H4 (cell line): ENCODE measurements at places on chromosomes 3 and 15.

GRCh38 chr15:81117136-81117535 lies 16.9 kb upstream of the CFAP161 start:
- peak; percentile 34 for DNase-seq

GRCh38 chr3:124273651-124274050 lies 281.7 kb upstream of the ROPN1 start:
- no peak for DNase-seq

- no peak for DNase-seq
These were observed 134.5 kb upstream of the SGO1 start for GRCh38 chr3:20320489-20320888.

- no peak for DNase-seq
These were observed 509.5 kb downstream of the TBL1XR1 start for GRCh38 chr3:176687754-176688153.

DNA sequence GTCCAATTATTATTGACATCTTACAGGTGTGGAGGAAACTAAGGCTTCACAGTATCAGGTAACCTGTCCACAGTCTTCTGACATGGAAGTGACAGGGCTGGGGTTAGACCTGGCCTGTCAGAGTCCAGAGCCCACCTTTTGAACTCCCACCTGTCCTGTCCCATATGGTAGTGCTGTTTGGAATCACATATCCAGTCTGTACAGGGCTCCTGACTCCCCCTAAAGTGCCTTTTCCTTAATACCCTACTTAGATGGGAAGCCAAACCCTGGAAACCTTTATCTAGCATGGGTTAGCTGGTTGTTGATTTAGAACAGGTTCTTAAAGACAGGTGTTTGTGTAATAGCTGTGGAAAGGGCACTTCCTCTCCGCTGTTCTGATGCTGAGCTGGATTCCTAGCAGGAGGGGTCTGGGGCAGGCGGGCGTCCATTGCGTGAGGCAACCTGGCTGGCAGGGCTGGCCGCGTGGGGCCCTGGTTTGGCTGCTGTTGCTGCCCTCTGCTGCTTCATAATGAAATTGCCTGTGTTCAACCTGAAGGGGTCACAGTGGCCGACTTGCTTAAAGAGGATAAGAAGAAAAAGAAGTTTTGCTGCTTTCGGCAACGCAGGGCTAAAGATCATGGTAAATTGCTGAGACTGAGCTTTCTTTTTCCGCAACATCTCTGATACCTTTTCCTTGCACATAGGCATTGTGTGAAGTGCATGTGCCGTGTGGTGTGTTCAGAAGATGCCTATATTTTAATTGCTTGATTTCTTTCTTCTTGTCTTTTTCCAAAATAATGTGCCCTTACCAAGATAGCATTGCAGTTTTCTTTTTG lies 136.2 kb downstream of the CHDH start:
- DNase-seq = peak; percentile 34

DNA sequence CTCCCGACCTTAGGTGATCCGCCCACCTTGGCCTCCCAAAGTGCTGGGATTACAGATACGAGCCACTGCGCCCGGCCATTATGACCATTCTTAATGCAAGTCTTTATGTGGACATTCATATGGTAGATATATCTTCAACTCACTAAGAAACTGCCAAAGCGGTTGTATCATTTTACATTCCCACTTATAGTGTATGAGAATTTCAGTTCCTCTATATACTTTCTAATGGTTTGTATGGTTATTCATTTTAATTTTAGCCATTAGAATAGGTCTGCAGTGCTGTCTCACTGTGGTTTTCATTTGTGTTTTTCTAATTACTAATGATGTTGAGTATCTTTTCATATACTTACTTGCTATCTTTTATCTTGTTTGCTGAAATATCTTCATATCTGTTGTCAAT lies 32.5 kb downstream of the TCF12 start:
- no peak for DNase-seq

- DNase-seq = peak; percentile 95
These were observed at the start of gene SERPINI1 for GRCh38 chr3:167735233-167736138. Gene SERPINI1 (plus strand): TSS chr3:167735721. CDS start chr3:167789129, 53,408 bp downstream.

- DNase-seq = no peak
These were observed 224.8 kb upstream of the BHLHE40 start for GRCh38 chr3:4754180-4755086.

DNA sequence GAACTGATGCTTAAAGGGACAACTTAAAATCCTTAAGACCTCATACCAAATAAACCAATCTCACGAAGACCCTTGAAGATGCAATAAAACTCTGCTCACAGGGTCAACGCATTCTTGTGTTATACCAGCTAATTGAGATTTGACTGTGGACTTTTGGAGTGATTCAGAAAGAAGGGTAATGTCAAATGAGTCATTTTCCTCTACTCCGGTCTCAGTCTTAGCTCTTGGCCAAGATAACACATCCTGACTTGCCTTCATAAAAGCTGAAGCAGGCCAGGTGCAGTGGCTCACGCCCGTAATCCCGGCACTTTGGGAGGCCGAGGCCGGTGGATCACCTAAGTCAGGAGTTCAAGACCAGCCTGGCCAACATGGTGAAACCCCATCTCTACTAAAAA lies 3.8 kb downstream of the PKM start:
- DNase-seq = peak; percentile 53

GRCh38 chr3:156093964-156094363 lies 26.4 kb upstream of the KCNAB1 start:
- DNase-seq = no peak

GRCh38 chr15:99414755-99415731 lies 150.7 kb upstream of the MEF2A start:
- no peak for DNase-seq

GRCh38 chr3:131530843-131531242 lies 28.1 kb upstream of the MRPL3 start:
- no peak for DNase-seq

DNA sequence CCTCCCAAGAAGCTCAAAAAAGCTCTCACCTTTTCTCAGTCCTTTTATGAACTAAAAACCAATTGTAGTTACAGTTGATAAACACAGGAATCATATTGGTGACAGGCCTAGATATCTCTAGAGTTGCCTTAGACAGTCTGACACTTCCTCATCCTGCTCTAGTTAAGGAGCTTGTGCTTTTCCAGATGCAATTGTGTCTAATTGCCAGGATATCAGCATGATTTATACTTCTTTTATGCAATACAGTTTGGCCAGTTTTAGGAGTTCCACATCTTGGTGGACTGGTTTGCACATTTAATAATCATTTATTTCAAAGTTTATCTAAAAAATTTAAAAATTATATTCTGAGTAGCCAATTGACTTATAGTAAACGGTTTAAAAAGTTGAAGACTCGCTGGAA lies 95.7 kb downstream of the DUT start:
- DNase-seq = no peak

- no peak for DNase-seq
These were observed 292.5 kb downstream of the PTPRG start for GRCh38 chr3:61853912-61854311.

- no peak for DNase-seq
These were observed 33.1 kb downstream of the PRR20G start for GRCh38 chr3:127254730-127255129.

GRCh38 chr3:107236655-107237337 lies 140.4 kb upstream of the CCDC54 start:
- DNase-seq = no peak

GRCh38 chr3:38110314-38111050 lies 26.4 kb downstream of the ACAA1 start:
- DNase-seq = no peak

- peak; percentile 75 for DNase-seq
These were observed 30.6 kb downstream of the CMTM7 start for GRCh38 chr3:32421991-32422859.

DNA sequence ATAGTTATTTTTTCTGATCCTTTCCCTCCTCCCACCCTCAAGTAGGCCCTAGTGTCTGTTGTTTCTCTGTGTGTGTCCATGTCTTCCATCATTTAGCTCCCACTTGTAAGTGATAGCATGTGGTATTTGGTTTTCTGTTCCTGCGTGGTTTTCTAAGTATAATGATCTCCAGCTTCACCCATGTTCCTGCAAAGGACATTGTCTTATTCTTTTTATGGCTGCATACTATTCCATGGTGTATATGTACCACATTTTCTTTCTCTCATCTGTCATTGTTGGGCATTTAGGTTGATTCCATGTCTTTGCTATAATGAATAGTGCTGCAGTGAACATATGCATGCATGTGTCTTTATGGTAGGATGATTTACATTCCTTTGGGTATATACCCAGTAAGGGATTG lies 145.7 kb upstream of the NR2E3 start:
- no peak for DNase-seq

- DNase-seq = no peak
These were observed 105.6 kb upstream of the BFSP2 start for GRCh38 chr3:133294253-133294652.

DNA sequence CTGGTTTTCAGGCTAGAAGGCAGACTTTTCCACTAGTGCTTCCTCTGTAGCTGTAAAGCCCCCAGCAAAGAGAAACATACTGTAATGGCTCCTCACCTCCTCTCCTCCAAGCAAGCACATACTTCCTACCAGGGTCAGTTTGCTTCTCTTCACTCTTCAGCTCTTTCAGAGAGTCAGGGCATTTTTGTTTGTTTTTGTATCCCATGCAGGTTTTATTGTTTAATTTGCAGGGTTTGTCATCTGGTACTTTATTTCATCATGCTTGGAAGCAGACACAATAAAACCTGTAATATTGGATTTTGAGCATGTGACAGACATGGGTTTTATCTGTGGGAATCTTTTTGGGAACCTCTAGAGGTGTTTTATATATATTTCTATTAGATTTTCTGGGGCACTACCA lies 753.3 kb upstream of the ROBO1 start:
- DNase-seq = no peak

DNA sequence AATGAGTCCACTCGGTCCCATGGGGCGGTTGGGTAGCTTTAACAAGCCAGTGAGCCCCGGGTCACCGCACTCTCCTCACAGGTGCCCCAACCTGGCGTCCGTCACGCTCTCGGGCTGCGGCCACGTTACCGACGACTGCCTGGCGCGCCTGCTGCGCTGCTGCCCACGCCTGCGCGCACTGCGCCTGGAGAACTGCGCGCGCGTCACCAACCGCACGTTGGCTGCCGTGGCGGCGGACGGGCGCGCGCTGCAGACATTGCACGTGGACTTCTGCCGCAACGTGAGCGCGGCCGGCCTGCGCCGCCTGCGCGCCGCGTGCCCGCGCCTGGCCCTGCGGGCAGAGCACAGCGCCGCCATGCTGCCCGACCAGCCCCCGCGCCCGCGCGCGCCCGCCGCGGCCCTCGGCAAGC lies 3.4 kb downstream of the FBXL22 start:
- DNase-seq = peak; percentile 84

- no peak for DNase-seq
These were observed 35.0 kb downstream of the TNK2 start for GRCh38 chr3:195873281-195873887.

- no peak for DNase-seq
These were observed 108.9 kb upstream of the TSC22D2 start for GRCh38 chr3:150299201-150299600.

- DNase-seq = no peak
These were observed 5.3 kb upstream of the AP3B2 start for GRCh38 chr15:82715003-82715402.

DNA sequence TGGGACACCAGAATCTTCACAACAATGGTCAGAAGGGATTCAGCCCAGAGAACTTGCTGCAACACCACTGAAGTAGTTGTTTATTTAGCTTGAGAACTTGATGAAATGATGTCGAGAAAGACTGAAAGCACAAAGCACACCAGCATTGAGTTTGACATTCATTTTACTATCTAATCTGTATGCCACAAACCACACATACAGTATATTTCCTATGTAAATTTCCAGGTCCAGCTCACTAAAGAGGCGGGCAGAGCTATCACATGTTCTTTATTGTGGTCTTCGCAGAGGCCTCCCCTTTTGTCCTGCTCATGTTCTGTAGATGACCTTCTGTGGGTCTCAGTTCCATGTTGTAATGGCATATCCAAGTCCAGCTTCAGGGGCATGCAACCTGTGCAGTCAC lies 10.4 kb upstream of the FMN1 start:
- no peak for DNase-seq

DNA sequence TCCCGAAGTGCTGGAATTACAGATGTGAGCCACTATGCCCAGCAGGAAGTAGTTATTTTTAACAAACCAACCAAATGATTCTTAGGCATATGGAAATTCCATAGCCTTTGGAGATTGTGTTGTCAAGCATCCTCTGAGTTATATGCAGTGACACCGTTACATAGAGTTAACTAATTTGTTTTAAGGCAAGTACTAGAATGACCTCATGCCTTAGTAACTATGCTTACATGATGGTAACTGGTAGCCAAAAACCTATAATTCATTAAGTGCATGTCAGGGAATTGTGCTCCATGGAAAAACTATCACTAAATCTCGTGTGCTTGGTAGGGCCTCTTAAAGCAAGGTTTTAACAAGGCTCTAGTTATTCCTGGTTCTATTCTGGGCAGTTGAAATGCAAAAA lies 392.8 kb downstream of the TUSC7 start:
- no peak for DNase-seq

GRCh38 chr3:149612456-149612855 lies 45.4 kb downstream of the WWTR1 start:
- DNase-seq = no peak

DNA sequence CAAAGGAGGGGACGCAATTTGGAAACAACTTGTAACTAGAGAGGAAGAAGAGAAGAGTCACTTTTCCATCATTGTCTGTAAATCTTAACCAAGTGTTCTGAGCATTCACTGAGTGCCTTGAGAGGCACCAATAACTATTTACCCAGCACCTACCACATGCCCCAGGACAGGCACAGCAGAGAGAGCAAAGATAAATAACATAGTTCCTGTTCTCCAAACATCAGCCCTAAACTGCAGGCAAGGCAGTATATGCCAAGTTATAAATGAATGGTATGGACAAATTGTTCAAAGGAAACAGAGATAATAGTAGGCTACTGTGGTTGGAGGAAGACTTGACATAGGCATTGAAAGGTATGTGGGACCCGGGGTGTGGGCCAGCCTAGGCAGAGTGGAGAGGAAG lies 45.6 kb downstream of the ITGB5 start:
- DNase-seq = no peak

- DNase-seq = no peak
These were observed 1.9 kb downstream of the KBTBD8 start for GRCh38 chr3:67000009-67000408.

DNA sequence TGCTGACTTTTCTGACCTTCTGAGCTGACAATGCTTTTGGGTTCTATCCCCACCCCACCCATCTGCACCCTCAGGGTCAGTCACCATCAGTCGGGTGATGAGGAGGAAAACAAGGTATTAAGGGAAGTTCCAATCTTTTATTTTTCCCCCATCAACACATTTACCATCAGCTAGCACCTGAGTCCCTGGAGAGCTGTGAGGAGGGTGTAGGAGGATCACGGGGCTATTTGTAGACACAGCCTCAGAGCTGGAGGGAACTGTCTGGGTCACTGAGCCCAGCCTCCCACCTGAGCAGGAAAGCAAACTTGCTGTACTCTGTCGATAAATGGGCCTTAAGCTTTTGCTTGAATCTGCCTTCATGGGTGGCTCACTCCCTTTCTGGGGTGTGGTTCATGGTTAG lies 24.8 kb upstream of the ZFAND6 start:
- DNase-seq = no peak

DNA sequence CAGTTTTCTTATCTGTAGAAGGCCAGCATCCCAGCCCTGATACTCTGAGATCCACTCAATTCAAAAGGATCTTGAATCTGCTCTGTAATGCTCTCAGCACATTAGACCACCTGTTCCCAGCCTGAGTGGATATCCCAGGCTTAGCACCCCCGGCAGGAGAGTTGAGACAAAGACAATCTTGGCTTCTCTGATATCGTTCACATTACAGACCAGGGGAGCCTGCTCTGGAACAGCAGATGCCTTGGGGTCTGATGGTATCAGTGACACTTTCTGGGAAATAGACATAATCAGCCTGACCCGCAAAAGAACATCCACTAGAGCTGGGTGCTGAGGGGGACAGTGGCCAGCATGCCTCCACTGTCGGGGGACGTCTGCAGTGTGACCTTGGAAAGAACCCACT lies 70.6 kb downstream of the BDH1 start:
- DNase-seq = no peak
